Stimulated activated naive B cell treated with anti-CD40 and anti-IgM and Interleukin-4, amounts not matched to agents 10 μg/mL and 1 μg/mL and 100 μg/mL, for 72 hours (primary cell): ENCODE measurements at places on chromosomes 11 and 22.

DNA sequence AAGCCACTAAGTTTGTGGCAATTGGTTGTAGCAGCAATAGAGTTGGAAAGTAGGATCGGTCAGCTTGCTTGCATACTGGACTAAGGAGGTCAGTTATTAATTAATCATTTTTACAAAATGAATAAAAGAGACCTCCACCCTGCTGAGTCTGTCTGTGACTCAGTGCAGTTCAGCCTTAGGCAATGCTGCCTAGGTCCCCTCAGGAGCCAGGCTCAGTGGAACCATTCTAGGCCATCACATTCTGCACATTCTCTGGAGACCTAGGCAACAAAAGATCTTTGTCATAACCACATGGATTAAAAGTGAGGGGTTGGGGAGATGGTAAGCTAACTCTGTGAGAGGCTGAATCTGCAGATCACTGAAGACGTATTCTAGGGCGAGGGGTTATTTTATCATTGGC, 178.7 kb upstream of the CADM1 start:
- no peak for DNase-seq

- no peak for DNase-seq
These were observed 113.2 kb upstream of the RAG2 start for GRCh38 chr11:36711104-36711825.

- DNase-seq: no peak
These were observed 43.2 kb upstream of the FADD start for GRCh38 chr11:70159627-70160570.

DNA sequence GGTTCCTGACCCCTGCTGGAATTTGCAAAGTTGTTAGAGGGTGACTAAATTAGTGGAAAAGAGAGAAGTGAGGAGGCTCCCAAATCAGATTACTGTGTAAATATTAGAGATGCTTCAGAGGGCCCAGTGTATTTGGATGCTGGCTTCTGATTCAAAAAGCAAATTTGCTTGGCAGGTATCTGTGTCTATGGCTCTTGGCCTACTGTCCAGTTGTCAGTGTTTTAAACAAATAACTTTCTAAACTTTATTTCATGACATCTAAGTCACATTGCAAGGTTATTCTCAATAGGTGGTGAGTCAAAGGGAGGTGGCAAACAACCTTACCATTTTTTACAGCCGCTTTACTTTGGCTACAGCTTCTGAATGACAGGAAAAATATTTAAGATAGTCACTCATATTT, 720.1 kb downstream of the KCNA4 start:
- no peak for DNase-seq

DNA sequence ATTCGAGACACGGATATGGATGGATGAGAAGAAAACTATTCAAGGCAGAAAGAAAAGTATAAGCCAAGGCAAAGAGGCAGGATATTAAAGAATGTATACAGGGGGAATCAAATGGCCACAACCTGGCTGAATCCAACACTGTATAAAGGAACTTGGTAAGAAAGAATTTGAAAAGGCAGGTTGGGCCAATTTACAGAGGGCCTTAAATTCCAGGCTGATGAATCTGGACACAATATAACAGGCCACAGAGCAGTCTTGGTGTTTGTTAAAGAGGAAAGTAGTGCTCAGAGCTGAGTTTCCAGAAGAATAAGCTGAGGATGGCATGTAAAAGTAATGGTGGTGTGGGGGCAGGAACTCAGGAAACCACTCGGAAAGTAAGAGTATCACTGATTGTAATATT, 72.3 kb upstream of the POU2AF2 start:
- no peak for DNase-seq

GRCh38 chr22:47210112-47210657, 447.7 kb downstream of the TBC1D22A start:
- DNase-seq: no peak

- DNase-seq: no peak
These were observed 2.3 kb upstream of the OSBPL5 start for GRCh38 chr11:3167143-3168119.

- no peak for DNase-seq
These were observed 152.4 kb downstream of the FCHSD2 start for GRCh38 chr11:72989727-72990126.

DNA sequence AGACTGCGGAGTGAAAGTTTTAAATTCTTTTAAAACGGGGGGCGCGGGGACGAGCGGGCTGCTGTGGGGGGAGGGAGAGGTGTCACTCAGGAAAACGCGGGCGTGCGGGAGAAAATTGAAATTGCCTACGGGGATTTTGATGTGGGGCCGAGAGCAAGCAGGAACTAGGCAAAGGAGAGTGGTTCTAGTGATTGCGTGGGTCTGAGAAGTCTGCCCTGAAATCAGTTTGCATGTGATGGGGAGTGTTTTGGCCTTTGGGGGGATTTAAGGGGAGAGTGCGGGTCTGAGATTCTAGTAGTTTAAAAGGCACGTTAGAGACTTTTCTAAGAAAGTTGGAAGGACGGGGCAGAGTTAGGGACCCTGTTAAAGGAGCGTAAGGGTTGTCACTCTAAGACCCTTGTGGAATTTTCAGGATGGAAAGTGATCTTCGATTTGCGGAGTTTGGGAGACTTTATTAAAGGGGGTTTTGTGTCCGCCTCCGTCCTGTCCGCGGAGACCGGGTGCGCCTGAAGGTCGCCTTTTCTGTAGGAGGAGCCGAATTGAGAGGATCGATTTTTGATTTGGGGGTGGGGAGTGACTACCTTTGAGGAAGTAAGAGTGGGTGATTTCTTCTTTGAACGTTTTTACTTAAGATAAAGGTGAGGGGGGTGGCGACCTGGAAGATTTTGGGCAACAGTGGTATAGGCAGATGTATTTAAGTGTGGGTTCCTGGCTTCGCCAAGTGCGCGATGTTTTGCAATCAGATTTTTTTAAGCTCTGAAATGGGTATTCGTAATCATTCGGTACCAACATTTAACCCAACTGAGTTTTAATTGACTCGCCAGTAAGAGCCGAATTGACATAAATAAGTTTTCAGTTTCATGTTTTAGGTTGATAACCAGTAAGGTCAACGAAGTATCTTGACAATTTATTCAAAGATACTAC, 1.1 kb downstream of the EED start:
- peak; percentile 13 for DNase-seq

GRCh38 chr22:44181033-44181911, 547 bp downstream of the PARVG start:
- peak; percentile 46 for DNase-seq

DNA sequence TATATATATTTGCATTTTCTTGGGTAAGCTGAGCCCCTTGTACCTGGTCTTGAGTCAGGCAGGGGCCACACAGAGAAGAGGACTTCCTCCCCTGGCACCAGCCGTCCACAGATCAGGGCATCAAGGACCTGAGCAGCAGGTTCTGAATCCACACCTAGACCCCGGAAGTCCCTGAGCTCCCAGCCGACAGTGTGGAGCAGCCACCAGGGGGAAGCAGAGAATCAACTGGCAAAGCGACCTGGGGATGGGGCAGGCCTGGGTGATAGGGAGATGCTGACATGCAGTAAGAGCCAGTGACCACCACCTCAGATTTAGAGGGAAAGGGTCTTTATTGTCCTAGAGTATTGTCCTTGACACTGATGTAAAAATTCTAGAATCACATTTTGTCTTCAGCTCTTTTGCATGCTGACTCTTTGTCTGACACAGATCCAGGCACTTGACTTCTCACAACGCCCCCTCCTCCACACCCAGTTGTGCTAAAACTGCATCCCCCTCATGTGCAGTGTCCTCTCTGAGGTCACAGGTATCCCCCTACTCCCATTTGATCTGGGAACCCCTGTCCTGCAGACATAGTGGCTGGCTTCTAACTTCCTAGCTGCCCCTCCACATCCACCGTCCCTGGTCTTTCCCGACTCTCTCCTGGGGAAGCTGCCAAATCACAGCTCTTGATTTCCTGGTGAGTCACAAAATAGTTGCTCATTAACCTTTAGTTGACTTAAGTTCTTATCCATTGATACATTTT, 109.3 kb downstream of the GGTLC2 start:
- peak; percentile 61 for DNase-seq

GRCh38 chr11:65491163-65491465, 7.7 kb upstream of the MALAT1 start:
- no peak for DNase-seq

DNA sequence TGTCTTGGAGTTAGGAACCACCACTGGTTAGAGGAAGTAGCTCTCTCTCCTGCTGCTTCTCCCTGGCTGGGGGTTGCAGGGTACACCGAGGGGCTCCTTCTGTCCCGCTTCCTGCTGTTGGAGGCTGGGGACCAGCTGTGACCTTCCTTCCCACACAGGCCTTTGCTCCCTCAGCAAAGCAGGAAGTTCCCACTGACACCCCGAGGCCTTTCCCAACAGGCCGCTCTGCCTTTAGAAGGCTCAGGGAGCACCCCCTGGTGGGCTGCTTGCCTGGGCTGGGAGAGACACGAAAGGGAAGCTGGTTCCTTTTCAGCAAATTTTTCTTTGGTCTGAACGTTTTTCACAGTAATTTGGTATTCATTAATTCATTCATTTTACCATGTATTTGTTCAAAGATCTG, 527.9 kb upstream of the B3GAT1 start:
- DNase-seq: no peak

DNA sequence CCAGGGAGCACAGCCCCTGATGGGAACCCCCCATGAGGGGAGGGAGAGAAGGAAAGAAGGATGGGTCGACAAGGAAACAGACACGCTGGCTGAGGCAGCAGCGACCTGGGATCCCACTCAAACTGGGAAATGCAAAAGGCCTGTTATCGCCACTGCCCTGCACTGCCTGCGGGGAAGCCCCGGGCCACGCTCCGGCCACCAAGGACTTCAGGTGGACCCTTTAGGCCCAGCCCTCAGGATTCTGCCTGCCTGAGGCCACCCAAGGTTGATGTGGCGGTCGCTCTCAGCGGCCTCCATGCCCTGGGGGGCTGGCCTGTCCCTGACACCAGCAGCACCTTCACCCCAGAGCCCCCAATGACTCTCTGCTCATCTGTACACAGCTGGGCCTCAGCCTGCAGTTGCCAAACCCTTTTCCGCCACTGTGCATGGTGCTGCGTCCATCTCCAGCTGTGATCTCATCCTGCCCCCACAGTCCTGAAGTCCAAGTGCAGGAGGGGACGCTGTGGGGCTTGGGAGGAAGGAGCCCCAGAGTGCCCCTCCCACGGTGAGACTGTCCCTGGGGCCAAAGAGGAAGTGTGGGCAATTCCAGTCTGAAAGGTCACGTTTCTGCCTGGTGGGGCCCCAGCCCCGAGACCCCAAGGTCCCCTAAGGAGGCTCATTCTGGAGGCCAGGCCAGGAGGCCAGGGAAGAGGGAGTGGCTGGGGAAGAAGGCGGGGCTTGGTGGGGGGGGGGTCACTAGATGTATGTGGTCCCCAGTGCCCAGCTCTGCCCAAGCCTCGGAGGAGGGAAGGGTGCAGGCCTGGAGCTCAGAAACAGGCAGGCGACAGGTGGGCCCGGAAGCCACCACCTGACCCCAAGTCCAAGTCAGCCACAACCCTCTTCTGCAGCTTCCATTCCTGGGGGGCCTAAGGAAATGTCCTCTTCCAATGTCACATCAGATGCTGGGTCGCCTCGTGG, 31.6 kb downstream of the OSBPL5 start:
- no peak for DNase-seq

GRCh38 chr11:128372977-128373376, 214.4 kb downstream of the ETS1 start:
- no peak for DNase-seq

DNA sequence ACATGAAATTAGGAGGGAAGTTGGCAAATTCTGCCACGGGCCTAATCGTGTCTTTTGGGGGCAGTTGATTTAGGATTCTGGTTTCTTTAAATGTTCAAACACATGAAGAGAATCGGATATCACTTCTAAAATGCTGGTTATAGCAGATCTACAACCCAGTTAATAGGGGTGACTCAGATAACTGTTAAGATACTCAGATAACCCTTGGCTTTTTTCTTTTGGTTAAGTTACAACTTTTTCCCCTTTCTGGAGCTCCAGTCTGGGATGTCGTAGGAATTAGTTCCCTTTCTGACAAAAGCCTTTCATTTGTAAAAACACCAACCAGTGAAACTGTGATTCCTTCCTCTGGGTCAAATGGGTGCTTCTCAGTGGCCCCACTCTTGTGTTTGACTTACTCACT, 976 bp downstream of the DEPDC7 start:
- no peak for DNase-seq

GRCh38 chr22:50722048-50722701, 15.8 kb upstream of the ACR start:
- DNase-seq: no peak

- no peak for DNase-seq
These were observed 1.9 kb downstream of the C11orf21 start for GRCh38 chr11:2299773-2300172.

DNA sequence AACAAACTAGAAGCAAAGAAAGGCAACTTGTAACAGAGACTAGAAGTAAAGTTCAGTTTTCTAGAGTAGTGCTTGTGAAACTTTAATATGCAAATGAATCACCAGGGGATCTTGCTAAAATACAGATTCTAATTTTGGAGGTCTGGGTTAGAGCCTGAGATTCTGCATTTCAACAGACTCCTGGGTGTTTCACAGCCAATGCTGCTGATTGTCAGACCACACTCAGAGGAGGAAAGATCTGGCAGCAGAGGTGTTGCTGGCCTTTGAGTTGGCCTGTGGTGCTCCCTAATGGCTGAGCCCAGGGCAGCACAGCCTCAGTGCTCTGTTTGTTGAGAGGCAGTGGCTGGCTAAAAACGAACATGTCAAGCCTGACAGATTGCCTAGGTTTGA, 5.4 kb downstream of the CRY2 start:
- no peak for DNase-seq

- peak; percentile 9 for DNase-seq
These were observed at the start of gene SPON1 for GRCh38 chr11:13962562-13963168. Gene SPON1 (plus strand): TSS chr11:13962723. CDS start chr11:13962905, 182 bp downstream.

DNA sequence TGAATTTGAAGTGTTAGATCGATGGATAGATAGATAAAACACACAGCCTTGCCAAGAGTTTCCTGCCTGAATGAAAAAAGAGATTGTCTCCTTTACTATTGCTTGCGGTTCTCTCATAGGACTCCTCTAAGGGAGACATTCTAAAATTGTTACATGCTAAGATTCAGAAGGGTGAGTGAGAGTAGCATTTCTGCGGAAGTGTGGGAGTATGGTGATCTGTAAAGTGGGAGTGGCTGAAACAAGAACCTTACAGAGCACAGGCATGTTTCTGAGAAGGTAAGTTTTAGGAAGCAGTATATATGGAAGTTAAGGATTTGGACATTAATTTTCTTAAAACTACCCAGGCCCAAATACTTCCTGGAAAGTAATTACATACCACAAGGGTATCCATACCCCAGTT, 139.6 kb downstream of the TRIM44 start:
- DNase-seq: no peak

- no peak for DNase-seq
These were observed 2222.5 kb downstream of the LRRC4C start for GRCh38 chr11:39236916-39237315.

GRCh38 chr11:95359341-95359663, 128.3 kb upstream of the SESN3 start:
- no peak for DNase-seq

DNA sequence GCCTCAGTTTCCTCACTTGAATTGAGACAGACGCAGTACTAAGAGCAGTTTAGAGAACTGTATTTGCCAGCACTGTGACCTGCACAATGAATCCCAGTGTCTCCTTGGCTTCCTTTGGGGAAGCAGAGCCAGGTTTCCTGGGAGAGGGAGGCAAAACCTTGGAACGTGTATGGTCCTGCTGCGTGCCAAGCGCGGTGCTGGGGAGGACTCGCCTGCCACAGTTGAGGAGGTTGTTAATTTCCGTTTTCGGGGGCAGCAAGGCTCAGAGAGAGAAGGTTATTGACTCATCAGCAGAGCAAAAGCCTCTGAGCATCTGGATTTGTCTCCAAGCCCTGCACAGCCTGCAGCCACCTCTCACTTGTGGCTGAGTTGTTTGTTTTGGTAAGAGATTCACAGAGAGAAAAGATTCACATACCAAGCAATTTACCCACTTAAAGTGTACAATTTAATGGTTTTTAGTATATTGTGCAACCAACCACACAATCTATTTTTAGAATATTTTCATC, 10.8 kb downstream of the SYT12 start:
- DNase-seq: no peak
